ENCODE measurements at places on chromosomes 6 and 20.

DNA sequence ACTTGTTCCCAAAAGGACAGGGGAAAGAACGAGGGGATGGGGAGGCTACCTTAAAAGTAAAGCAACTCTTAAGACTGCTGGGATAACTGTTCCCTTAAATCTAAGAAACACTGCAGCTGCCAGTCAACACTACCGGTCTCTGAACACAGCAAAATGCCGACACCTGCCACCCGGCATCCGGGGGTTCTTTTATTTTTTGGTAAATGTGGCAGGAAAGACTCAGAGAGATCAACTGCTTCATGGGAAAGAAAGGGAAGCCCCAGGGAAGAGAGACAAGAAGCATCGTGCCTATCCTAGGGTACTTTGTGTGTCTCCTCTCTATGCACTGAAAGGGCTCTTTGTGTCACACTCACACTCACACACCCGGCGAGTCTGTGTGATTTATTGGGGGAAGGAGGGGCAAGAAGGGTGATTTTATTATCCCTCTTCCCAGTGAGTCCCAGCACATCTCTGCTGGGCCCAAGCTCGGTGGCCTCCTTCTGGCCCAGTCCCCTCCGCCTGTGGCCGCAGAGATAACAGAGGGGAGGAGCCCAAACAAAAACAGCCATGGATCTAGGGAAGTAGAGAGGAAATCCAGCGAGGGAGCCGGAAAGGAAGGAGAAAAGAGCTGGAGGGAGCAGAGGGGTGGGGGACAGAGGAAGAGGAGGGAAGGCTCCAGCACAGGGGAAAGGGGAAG lies 1.4 kb downstream of the FYN start:
- DNase-seq = no peak

DNA sequence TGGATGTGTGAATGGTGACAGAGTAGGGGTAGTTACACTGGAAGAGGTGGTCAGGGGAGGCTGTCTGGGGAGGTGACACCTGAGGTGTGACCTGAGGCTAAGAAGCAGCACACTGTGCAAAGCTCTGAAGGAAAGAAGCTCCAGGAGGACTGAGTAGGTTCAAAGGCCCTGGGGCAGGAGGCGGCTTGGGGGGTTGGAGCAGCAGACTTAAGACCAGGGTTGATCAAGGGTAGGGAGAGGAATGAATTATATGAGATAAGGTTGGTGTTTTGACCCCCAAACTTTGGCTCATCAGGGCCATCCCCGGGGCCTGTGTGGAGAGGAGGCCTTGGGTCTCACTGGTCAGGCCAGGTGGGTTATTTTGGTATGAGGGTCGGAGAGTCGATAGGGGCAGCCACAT lies 166.1 kb downstream of the GRM4 start:
- no peak for DNase-seq

DNA sequence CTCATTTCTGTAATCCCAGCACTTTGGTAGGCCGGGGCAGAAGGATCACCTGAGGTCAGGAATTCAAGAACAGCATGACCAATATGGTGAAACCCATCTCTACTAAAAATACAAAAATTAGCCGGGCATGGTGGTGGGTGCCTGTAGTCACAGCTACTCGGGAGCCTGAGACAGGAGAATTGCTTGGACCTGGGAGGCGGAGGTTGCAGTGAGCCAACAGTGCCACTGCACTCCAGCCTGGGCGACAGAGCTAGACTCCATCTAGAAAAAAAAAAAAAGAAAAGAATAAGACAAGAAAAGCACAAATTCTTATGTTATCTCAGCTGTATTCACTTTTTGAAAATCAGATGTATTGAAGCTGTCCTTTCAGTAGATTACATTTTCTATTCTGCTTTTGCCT lies 289.4 kb downstream of the GRIK2 start:
- no peak for DNase-seq

GRCh38 chr6:128370072-128370471 lies 150.3 kb downstream of the PTPRK start:
- no peak for DNase-seq

DNA sequence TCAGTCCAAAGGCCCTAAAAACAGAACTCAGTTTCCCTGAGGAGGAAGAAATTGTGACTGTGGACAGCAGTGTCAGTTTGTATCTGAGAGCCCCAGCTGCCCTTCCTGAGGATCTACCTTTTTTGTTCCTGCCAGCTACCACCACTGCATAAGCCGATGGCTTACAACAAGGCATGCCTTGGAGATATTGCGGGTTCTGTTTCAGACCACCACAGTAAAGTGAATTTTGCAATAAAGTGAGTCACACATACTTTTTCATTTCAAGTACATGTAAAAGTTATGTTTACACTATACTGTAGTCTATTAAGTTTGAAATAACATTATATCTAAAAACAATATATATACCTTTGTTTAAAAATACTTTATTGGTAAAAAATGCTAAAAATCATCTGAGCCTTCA lies 9.6 kb upstream of the CST3 start:
- DNase-seq = no peak

- DNase-seq = no peak
These were observed 50.0 kb upstream of the ESR1 start for GRCh38 chr6:151757506-151757955.

GRCh38 chr6:35664945-35665344 lies 23.8 kb downstream of the FKBP5 start:
- DNase-seq = no peak

GRCh38 chr6:47019941-47020340 lies 22.2 kb downstream of the ADGRF1 start:
- no peak for DNase-seq

DNA sequence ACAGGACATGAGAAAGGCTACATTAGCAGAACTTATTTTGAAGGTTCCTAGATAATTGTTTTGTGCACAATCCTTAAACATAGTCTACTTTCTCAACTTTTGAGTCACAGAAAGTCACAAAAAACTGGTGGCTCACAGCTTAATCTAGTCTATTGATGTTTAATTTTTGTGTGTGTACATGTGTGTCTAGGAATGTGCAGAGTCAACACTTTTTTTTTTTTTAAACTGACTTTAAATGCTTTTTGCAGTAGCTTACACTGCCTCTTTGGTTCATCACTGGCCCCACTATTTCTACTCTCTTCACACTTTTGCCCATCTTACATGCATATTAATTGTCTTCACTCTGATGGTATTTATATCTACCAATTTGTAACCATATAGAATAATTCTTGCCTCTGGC lies 566.9 kb downstream of the BCKDHB start:
- no peak for DNase-seq

DNA sequence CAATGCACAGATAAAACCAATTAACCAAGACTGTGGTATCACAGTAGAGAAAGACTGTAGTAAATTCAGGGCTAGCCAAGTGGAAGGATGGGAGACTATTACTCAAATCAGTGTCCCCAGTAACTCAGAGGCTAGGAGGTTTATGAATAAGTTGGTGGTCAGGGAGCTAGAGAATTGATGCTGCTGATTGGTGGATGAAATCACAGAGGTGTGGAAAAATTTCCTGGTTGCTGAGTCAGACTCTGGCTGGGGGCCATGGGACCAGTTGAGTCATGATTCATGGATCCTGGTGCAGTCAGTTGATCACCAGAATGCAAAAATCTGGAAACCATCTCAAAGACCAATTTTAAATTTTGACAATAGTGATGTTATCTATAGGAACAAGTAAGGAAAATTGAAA lies 555.9 kb downstream of the C6orf118 start:
- DNase-seq = no peak

GRCh38 chr20:21436205-21436604 lies 38.9 kb upstream of the NKX2-4 start:
- DNase-seq = no peak

DNA sequence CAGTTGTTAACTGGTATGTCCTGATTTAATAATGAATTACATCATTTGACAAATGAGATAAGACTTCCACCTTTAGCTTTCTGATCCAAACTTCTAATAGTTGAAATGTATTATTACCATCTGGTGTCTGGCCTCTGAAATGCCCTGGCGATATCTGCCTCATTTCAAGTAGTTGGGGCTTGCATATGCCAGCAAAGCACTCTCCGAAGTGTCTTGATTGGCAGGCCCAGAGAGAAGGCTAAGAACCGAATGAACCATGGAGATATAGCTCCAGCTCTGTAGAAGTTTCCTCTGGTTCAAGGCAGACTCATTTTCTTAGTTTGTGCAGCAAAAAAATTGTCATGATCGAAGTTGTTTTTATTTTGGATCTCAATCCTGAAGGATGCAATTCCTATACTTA lies 13.4 kb upstream of the HIVEP2 start:
- no peak for DNase-seq

DNA sequence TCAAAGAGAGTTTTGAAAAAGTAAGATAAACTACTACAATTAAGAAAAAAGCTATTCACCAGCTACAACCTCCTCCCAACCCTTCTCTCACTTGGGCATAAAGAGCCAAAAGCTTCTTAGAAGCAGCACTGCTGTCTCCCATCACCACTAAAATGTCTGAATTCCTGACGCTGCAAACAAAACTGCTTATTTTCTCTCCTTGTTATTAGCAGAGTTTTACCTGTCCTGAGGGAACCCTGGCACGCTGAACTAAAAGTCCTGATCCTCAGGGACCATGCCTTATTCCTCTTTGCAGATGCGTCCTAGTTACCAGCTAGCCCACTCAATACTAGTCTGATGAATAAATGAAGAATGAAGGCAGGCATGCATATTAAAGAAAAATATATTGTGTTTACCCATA lies 1.1 kb downstream of the HACE1 start:
- no peak for DNase-seq

DNA sequence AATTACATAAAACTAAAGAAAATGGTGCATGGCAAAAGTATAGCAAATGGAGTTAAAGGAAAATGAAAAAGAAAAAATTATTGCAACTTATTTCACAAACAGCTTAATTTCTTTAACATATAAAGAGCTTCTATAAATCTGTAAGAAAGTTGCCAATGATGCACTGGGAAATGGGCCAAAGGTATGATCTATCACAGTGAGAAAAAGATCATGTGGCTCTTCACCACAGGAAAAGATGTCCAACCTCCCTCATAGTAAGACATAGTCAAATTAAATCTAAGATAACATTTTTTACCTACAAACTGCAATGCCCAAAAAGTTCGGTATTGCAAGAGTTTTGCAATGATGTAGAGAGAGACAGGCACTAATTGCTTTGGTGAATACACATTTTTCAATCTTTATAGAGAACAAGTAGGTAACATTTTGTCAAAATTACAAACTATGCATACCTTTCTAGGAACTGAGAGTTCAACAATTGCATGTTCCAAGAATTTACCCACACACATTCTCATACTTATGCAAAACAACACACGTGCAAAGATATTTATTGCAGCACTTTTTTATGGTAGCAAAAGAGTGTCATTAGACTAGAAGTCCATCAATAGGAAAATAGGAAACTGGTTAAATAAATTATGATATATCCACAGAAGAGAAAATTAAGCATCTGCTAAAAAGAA lies 372.6 kb downstream of the QKI start:
- no peak for DNase-seq

- no peak for DNase-seq
These were observed 89.0 kb downstream of the TOX2 start for GRCh38 chr20:44003609-44004008.

GRCh38 chr6:25124216-25124715 lies 154.9 kb upstream of the CARMIL1 start:
- no peak for DNase-seq

- DNase-seq = peak; percentile 54
These were observed 18.2 kb upstream of the MYB start for GRCh38 chr6:135162678-135163439.

DNA sequence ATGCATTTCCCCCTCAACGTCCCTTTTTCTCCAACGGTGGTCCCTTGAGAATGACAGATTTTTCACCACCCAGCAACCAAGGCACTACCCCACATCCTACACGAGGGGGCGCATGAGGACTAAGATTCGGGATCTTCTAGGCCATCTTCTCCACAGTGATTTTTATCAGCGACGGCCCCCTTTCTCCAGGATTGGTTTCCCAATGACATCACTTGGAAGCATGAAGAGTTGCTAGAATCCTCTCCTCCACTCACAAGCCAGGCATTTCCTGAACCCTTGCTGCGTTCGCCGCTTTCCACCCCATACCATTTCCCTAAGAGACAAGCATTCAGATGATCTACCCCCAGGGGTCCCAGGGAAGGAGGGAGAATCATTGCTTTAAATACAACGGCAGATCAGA lies 252.0 kb downstream of the HIVEP2 start:
- peak; percentile 67 for DNase-seq

- DNase-seq = no peak
These were observed 138.1 kb upstream of the PTPN1 start for GRCh38 chr20:50371878-50372769.

DNA sequence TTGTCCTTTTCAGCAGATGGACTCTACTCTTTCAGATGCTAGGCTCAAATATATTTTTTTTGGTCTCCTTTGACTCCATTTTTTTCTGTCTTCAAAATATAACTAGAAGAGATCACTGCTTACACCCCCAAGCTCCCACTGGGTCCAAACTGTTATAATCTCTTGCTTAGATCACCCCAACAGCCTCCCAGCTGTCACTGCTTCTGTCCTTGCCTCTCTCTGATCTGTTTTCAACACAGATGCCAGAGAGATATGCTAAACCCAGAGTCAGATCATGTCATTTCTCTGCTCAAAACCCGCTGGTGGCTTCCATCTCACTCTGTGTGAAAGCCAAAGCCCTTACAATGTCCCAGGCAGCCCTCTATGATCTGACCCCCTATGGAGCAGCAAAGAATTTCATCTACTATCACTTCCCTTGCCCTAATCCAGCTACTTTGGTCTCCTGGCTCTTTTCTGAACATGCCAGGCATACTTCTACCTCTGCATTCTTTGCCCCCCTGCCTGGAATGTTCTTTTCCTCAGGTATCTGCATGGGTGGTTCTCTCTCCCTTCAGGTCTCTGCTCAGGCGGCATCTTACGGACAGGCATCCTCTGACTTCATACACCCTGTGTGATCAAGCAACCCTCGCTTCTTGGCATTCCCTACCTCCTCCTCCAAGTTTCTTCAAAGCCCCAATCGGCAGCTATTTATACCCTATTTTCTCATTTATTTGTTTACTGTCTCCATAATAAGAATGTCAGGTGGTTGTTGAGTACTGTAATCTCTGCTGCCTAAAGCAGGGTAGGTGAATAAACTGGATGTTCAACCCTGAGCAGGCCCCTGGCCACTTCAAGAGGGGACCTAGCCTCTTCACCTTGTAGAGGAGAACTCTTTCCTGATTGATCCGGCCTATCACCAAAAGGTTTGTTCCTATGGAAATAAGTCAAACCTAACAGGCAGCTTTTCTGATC lies 43.6 kb upstream of the SLC4A11 start:
- DNase-seq = no peak
